Osteoblast (primary cell): ENCODE measurements at places on chromosomes 7 and 10.
A peak's percentile ranks its signal among the peaks of the same experiment; 100 is the strongest.

- no peak for DNase-seq
Observed at GRCh38 chr10:18664841-18665478, 5.7 kb downstream of the ARL5B start.

GRCh38 chr7:135420786-135421185 lies 89.1 kb downstream of the CNOT4 start:
- no peak for DNase-seq

DNA sequence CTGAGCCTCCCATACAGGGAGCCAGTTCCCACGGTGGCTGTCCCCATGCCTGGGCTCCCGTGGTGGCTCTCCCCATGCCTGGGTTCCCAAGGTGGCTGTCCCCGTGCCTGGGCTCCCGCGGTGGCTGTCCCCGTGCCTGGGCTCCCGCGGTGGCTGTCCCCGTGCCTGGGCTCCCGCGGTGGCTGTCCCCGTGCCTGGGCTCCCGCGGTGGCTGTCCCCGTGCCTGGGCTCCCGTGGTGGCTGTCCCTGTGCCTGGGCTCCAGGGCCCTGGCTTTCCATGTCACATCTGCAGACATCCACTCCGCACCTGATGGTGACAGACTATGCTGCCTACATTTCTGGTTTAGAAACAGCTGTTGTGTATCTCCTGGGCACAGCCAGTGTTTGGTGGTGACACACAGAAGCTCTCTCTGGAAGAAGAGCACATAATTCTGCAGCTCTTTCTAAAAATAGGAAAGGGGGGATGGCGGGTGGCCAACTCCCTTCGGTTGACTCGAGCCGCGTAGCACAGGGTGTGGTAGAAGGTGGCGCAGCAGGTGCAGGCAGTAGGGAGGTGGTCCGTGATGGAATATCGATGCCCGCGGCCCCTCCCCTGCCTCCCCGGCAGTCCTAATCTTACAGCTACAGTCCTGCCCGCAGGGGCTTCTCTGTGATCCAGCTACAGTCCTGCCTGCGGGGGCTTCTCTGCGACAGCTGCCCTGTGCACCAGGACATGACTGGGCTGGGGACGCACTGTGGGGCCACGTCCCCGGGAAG lies 251.2 kb downstream of the DNAJB6 start:
- no peak for DNase-seq

- no peak for DNase-seq
Observed at GRCh38 chr7:91198371-91198770, 65.9 kb upstream of the FZD1 start.

GRCh38 chr7:142391191-142391992 lies 133.5 kb upstream of the PRSS58 start:
- peak; percentile 75 for DNase-seq

DNA sequence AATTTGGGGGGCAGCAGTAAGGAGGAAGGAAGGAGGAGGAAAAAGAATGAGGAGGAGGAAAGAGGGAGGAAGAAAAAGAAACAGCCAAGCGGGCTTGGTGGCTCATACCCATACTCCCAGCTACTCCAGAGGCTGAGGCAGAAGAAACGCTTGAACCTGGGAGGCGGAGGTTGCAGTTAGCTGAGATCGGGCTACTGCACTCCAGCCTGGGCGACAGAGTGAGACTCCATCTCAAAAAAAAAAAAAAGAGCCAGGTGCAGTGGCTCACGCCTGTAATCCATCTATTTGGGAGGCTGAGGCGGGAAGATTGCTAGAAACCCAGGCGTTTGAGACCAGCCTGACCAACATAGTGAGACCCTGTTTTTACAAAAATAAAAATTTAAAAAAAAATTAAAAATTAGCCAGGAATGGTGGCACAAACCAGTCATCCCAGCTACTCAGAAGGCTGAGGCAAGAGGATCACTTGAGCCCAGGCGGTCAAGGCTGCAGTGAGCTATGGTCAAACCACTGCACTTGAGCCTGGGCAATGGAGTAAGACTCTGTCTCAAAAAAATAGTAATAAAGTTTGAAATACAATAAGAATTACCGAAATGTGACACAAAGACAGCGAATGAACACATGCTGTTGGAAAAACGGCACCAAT lies 14.1 kb upstream of the CRCP start:
- DNase-seq, result no peak

DNA sequence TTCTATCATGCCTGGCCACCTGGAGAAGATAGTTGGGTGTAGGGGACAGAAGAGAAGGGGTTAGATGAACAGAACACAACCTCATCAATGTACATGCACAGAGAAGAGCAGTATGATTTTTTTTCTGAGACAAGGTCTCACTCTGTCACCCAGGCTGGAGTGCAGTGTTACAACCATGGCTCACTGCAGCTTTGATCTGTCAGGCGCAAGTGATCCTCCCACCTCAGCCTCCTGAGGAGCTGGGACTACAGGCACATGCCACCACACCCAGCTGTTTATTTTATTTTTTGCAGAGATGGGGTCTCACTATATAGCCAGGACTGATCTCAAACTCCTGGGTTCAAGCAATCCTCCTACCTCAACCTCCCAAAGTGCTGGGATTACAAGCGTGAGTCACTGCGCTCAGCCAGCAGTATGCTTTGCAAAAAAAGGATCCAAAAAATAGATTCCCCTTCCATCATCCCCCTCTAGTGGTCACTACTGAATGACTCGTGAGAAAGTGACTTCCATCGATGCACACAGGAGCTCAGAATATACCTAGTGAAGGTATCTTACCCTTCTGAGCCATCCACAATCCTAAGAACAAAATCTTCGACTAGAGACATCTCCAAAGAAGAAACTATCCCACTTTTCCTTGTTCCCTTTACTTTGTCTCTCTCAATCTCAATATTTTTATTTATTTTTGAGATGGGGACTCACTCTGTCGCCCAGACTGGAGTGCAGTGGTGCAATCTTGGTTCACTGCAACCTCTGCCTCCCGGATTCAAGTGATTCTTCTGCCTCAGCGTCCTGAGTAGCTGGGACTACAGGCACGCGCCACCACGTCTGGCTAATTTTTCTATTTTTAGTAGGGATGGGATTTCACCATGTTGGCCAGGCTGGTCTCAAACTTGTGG lies 21.0 kb downstream of the ZCWPW1 start:
- DNase-seq, result no peak

GRCh38 chr7:3980300-3980643 lies 679.2 kb downstream of the SDK1 start:
- no peak for DNase-seq

GRCh38 chr10:56633876-56634452 lies 272.9 kb upstream of the ZWINT start:
- DNase-seq, result no peak

DNA sequence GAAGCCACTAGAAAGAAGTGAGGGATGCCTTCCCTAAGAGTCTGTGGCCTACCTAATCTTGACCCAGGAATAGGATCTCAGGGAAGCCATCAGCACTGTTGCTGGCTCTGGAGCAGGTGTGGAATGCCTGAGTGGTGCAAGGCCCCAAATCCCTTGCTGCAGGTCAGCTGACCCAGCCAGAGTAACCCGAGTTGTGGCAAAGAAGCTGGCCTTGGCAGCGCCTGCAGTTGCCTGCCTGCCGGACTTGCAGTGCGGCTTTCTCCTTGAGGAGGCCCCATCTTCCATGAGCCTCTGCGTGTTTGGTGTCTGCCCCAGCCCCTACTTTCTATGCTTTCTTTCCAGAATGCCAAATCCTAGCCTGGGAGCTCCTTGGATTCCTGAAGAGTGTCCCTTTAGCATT lies 5.8 kb downstream of the KIAA1217 start:
- DNase-seq, result no peak

- DNase-seq, result peak; percentile 3
Observed at GRCh38 chr7:107089627-107090026, 45.1 kb downstream of the PRKAR2B start.

GRCh38 chr10:70584909-70585544 lies 17.5 kb downstream of the PRF1 start:
- no peak for DNase-seq

DNA sequence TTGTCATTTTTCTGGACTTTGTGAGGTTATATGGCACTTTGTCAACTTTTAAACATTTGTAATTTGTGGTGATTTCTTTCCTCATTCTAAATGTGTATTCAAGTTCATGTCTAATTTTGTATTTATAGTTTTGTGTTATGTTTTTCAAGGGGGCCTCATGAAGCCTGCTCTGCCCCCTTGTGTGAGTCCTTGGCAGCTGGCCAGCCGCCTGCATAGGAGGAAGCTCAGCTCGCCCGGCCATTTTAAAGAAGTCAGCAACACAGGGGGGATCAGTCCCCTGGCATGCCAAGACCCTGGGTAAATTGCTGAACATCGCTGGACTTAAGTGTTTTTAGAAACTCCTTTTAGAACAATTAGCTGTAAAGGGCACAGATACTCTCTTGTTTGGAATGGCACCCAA lies 123.0 kb downstream of the ANLN start:
- DNase-seq, result no peak

- DNase-seq, result no peak
Observed at GRCh38 chr7:104412911-104413310, 84.5 kb downstream of the LHFPL3 start.

GRCh38 chr7:15292138-15292537 lies 269.7 kb downstream of the AGMO start:
- DNase-seq, result no peak
